ENCODE measurements at places on chromosomes 4 and X.

- no peak for DNase-seq
These were observed 199.9 kb downstream of the PCDH7 start for GRCh38 chr4:30920043-30920442.

DNA sequence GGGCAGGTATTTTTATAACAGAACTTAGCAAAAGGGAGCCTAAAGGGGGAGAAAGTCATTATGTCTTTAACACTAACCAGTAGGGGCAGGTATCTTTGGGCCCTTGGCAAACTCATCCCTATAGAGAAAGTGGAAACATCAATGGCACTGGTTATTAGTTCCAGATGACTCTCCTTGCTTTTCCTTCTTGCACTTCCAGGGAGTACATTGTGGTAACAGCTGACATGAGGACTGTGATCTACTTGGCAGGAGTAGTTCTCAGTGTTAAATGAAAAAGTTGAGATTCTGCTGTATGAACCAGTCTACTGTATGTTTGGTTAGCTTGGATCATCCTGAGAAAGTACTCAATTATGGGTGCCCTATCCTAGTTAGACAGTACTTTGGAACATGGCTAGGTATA is 93.6 kb downstream of the ATXN3L start:
- no peak for DNase-seq

- no peak for DNase-seq
These were observed 1148.8 kb downstream of the RAPGEF2 start for GRCh38 chr4:160251522-160252170.

DNA sequence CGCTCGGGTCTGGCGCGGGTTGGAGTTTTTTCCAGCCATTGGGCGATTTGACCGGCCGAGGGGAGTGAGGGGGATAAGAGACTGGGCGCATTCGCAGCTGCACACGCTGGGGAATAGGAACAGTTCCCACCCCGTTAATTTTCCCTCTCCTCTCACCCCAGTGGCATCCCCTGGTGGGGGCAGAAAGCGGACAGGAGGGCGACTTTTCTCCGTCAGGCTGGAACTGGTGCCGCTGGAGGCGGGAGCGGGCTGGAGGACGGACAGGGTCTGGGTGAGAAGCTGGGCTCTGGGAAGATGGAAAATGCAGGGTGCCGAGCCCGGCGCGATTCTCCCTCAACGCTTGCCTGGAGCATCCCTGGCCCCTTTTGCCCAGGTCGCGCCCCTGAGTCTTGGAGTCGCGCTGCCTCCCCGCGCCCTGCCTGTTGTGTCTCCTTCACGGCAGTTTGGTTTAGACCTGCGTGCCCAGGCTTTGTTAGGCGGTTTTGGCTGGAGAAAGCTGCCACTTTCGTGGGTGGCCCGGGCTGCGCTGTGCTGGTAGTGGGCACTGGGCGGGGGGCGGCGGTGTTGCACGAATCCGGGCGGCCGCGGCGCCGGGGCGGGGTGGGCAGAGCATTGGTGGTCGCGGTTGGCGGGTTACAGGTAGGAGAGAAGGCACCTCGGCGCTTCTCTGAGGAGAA is 2.0 kb downstream of the ADGRL3 start:
- no peak for DNase-seq

DNA sequence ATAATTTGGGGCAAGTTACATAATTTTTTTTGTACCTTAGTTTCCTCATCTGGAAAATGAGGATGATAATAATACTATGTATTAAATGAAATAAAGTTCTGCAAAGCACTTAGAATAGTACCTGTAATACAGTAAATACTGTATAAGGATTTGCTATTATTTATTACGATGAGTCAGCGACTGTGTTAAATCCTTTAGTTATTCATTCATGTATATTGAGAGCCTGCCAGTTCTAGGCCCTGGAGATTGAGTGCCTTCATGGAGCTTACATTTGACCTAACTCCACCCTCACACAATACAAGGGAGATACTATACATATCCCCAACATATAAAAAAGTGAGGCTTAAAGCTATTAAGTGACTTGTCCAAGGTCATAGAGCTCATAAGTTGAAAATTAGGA is 67.0 kb upstream of the CITED1 start:
- DNase-seq = no peak

GRCh38 chrX:70196961-70197720 is 19.9 kb downstream of the DGAT2L6 start:
- no peak for DNase-seq

DNA sequence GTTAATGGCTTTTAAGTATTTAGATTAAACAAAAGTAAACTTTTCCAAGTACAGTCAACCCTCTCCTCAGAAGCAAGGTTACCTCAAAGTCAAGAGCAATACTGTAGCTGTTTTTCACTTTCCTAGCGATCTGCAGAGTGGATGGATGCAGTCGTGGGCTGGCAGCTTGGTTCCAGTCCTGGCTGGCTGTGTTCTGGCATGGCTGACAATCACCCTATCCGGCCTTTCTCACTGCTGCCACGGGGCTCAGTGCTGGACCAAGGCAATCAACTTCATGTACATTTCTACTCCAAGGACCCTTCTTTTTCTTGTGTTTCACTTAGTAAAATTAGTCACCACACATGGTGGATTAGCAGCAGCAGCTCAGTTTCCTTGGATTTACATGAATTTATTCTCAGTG is 208.3 kb downstream of the GABRB1 start:
- DNase-seq = no peak

DNA sequence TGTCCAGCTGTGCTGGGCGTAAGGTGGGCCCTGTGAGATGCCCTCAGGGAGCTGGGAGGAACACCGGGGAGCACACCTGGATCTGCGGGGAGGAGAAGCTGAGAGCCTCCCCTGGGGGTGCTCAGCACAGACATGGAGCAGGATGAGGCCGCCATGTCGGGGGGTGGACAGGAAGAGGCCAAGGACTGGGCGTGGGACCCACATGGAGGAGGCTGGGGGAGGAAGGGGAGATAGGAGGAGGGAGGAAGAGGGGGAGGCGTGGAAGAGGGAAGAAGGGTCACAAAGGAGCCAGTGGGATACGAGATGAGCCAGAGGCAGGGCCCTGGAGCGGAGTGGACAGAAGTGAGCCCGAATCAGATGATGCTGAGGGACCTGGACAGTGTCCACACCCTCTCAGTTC is 66.3 kb downstream of the ZFYVE28 start:
- DNase-seq = no peak

DNA sequence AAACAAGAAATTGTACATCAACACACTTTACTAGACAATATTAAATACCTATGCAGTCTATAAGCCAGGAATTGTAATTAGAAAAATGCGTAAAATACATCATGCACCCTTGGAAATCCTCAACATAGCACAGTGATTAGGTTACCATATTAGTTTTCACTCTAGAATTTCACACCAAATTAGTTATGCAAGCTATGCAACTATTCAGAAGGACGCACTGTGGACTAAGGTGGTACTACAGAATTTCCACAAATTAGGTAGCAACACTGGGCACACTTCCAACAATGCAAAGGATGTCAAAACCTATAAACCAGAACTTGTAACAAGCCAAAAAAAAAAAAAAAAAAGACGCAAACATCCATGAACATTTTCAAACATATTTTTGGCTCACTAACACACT is 71.1 kb upstream of the ZCCHC13 start:
- no peak for DNase-seq
